Activated CD8-positive, alpha-beta memory T cell treated with anti-CD3 and anti-CD28 coated beads, Interleukin-2, amount 50 U/mL, for 48 hours (primary cell): ENCODE measurements at places on chromosomes 7 and 10.

DNA sequence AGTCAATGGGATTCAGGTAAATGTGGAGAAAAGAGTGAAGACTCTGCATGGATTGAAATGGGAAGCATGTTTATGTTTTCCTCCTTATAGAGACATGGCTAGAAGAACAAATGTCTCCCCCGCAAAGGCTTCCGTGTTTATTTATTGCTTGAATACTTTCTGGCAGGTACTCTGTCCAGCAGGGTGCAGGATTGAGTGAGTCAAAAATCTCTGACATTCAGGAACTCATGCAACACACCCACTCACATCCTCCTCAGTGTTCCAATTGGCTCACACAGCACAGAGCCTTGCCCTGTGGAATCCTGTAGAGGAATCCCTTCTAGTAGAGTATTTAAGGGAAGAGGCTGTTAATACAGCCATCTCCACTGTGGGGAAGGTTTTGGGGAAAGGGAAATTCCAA is 290.3 kb upstream of the VWC2 start:
- DNase-seq, result no peak

GRCh38 chr7:13017333-13017857 is 330.0 kb downstream of the ARL4A start:
- DNase-seq, result no peak

DNA sequence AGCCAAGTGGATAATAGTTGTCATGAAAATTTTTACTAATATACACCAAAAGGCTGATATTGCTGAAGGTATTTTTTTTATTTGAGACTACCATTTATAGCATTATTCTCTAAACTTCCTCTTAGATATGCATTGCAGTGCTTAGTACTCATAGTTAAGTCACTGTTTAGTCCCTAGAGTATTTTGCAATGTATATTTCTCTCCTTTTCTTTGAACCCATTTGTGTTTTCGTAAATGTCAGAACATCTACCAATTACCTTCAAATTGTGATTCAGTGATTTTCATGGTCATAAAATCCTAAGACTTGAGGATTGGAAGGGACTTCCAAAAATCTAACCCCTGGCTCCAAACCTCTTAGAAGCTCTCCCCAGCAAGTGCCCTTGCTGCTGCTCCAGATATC is 21.5 kb upstream of the CYP26C1 start:
- no peak for DNase-seq

DNA sequence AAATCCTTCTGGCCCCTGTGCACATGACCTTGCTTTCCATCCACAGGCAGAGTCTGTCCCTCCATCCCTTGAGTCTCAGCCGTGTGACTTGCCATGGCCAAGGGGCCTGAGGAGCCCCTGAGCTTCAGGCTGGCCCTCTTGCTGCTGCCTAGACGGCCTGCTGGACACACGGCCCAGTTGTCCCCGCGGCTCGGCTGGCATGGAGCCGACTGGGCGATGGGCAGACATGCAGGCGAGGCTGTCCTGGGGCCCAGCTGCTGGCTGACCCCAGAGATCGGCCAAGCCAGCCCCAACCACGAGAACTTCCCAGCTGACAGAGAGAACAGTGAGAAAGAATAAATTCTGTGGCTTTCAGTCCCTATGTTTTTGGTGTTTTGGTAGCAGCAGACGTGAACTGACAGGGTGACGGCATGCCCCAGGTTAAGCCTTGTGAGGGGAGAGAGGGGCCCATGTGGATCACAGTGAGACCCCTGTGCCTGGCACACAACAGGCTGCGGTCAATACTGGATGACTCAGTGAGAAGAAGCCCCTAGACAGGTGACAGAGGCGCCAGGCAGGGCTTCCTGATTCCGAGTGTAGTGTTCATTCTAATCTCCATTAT is 11.7 kb downstream of the PRKAG2 start:
- DNase-seq, result no peak

- no peak for DNase-seq
Observed at GRCh38 chr10:9102026-9102425, 1047.5 kb downstream of the GATA3 start.

DNA sequence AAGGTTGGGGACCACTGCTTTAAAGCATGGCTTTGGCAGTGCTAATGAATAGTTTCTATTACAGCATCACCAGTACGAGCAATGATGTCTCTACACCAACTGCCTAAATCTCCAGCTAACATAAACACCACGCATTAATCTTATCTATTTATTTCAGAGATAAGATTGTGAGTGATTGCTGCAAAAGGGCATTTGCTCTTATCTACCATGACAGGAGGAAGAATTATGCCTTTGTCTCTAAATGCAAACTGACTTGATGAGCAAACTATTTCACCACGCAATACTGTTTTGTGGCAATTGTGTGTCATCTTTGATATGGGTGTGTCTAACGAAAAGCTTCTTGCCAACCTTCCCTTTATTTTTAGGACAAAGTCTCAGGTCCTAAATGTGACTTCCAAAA is 684.9 kb downstream of the SORCS1 start:
- DNase-seq, result no peak

DNA sequence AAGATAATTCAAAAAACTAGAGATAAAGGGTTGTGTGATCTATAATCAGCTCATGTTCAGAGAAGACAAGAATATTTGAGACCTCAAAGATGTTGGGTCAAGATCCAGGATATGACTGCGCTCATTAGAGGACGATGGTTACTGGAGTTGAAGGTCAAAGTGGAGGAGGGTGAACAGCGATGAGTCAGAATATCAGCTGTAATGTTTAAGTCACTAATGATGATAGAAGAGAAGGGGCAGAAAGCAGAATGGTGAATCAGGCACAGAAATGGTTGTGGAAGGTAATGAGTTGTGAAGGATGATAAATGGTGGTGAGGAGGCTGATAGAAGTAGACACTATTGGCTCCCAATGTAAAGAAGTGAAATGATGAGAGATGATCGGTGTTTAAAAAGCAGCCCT is 540.3 kb downstream of the INHBA start:
- no peak for DNase-seq

DNA sequence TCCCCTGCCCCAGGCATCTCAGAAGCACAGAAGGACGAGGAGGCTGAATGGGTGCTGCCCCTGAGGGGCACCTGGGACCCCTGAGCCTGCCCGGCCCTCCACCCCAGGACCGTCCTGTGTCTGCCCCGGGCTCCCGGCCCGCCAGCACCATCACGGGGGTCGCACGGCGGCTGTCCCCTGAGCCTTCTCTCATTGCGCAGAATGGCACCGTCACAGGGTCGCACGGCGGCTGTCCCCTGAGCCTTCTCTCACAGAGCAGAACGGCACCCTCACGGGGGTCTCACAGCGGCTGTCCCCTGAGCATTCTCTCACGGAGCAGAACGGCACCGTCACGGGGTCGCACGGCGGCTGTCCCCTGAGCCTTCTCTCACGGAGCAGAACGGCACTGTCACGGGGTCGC is 31.5 kb downstream of the FAM20C start:
- no peak for DNase-seq

DNA sequence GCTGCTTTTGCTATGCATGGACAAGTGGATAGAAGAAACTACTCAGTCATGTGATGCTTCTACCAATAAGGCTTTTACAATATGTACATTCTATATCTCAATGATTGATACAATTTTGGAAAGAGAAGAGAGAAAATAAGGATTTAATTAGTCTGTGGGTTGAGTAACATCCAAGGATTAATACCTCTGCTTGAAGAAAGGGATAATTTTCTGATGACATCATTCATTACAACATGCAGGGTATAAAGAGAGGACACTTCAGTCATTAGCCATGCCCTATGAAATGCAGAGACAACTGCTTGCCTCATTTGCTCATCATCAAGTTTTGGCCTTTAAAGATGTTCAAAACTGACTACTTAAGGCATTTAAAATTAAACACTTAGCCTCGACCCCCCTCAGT is 237.3 kb downstream of the AHR start:
- no peak for DNase-seq

- DNase-seq, result peak; percentile 67
Observed at GRCh38 chr10:26721561-26721960, 24.1 kb downstream of the PDSS1 start.

- DNase-seq, result no peak
Observed at GRCh38 chr7:32154797-32155196, 84.6 kb upstream of the PDE1C start.

DNA sequence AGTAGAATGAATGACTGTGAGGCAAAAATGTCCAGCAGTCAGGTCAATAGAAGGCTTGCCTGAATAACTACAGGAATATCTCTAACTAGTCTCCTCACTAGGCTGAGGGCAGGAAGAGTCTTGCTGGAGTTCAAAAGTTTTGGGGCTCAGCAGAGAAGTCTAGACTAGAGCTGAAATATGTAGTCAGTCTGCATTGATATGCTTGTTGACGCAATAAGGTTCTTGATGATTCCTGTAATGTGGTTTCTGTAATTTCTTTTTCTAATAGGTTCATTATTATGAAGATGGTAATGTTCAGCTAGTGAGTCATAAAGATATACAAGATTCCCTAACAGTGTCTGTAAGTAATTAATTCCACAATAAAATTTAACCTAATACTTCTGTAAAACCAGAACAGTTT is 41.5 kb upstream of the ST7 start:
- no peak for DNase-seq

DNA sequence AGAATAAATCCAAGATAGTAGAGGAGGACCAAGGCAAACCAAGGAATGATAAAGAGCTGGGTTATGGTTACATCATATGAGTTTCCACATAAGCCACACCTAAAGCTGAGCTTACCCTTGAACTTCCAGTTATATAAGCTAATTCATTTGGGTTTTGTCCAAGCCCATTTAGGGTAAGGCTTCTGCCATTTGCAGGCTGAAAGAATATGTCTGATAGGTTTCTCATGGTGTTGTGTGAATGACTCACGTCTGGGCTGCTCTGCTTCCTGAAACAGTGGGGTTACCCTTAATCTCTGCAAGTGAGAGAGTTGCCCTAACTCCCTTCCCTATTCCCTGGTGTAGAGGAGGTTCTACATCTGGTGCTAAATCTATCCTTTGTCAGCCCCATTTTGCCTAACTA is 60.8 kb downstream of the PTTG1IP2 start:
- DNase-seq, result no peak

GRCh38 chr10:2556883-2557282 is 510.5 kb upstream of the PFKP start:
- no peak for DNase-seq

- no peak for DNase-seq
Observed at GRCh38 chr7:128360359-128360678, 1.2 kb downstream of the PRRT4 start.

- DNase-seq, result peak; percentile 42
Observed at GRCh38 chr7:139559364-139560105, 36.0 kb downstream of the CLEC2L start.

DNA sequence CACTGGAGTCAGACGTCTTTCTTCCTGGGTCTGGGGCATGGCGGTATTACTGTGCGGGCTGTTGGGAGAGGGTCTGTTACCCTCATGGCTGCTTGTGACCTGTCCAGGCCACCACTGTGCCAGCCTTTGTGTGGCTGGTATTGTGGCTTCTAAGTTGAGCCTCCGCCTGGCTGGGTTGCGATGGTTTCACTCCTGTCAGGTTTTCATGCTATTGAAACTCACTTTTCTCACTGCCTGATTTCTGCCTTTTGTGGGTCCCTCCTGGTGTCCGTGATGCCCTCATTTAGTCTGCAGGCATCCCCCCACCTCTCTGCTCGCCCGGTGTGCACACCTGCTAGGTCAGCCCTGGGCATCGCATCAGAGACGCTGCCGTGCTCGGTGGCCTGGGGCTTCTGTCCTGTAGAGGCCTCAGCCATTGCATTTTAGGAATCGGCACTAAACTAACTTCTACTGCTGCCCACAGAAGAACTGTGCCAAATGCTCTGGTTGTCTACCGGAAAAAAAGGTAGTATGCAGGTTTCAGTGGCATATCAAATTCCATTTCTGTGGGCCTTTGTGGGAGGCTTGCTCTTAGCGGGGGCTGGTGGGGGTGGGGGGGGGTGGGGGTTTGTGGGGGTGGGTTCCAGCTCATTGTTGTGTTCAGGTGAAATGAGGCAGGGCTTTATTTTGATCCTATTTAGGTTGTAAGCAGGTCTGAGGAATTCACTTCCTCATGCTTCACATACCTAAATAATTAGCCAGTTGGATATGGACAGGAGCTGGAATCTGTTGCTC is 64.3 kb downstream of the MGMT start:
- DNase-seq, result no peak

GRCh38 chr10:71771204-71771603 is 2.1 kb downstream of the VSIR start:
- no peak for DNase-seq

DNA sequence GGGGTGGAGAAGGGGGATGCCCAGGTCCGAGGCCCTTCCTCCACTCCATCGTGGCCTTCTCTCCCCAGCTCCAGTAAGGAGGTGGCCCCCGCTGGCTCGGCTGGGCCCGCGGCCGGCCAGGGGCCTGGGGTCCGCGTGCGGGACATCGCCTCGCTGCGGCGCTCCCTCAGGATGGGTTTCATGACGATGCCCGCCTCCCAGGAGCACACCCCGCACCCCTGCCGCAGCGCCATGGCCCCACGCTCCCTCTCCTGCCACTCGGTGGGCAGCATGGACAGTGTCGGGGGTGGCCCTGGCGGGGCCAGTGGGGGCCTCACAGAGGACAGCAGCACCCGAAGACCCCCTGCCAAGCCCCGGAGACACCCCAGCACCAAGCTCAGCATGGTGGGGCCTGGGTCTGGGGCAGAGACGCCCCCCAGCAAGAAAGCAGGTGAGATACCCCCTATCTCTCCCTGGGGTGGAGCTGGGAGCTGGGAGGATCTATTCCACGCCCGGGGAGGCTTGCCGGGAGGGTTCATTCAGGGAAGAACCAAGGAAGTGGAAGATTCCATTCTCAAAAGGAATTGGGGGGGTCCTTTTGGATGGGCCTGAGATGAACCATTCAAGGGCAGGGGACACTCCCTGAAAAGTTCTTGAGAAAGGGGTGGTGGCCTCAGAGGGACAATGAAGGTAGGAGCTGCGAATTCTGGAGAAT is 3.2 kb downstream of the NYAP1 start:
- no peak for DNase-seq

GRCh38 chr10:86264481-86265231 is 101.9 kb downstream of the GRID1 start:
- peak; percentile 33 for DNase-seq

DNA sequence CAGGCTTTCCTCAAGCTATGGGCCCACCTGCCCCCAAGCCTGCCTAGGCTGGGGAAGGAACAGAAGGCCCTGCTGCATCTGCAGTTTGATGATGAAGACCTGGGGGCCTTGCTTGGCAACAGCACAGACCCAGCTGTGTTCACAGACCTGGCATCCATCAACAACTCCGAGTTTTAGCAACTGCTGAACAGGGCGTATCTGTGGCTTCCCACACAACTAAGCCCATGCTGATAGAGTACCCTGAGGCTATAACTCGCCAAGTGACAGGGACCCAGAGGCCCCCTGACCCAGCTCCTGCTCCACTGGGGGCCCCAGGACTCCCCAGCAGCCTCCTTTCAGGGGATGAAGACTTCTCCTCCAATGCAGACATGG is 36.3 kb downstream of the CADPS2 start:
- no peak for DNase-seq
